Astrocyte (in vitro differentiated cells and primary cell): ENCODE measurements at places on chromosomes 5 and 9. TPM values are rescaled to one million over a fixed set of nuclear protein-coding genes. Genes with fewer than 3 reads are reported as not detected.

GRCh38 chr9:93509084-93509483 is 55.7 kb upstream of the FAM120AOS start:
- H3K4me1 ChIP-seq, result no peaks in the 10 kb centered on the region
- no peak overlapping the region for H3K4me3 ChIP-seq
- no peaks in the 10 kb centered on the region for H3K36me3 ChIP-seq
- DNase-seq, result no peak

DNA sequence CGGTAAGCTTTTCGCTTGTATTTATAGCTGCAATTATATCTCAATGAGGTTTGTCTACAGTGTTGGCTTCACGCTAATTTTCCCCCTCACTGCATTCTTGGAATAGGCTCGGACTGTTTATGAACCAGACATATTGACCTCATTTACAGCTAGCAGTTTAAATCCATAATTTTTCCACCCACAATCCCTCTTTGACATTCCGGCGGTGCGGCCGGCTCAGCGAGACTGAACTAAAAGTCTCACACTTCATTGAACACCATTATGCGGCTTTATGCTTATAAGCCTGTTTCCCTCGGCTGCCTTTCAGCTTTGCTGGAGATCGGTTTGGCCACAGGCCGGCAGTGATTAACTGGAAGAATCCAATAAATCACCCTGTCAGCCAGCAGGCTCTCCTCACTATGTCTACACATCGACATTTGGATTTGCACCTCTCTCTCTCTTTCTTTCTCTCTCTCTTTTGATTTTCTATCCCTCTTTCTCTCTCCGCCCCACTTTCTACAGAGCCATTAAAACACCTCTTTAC is 315.0 kb upstream of the TLE4 start:
- peak overlapping the region; percentile 60 for H3K4me3 ChIP-seq
- no peaks in the 10 kb centered on the region for H3K36me3 ChIP-seq
- H3K4me1 ChIP-seq, result peaks cover 19% of the 10 kb centered on the region
- DNase-seq, result peak; percentile 99

DNA sequence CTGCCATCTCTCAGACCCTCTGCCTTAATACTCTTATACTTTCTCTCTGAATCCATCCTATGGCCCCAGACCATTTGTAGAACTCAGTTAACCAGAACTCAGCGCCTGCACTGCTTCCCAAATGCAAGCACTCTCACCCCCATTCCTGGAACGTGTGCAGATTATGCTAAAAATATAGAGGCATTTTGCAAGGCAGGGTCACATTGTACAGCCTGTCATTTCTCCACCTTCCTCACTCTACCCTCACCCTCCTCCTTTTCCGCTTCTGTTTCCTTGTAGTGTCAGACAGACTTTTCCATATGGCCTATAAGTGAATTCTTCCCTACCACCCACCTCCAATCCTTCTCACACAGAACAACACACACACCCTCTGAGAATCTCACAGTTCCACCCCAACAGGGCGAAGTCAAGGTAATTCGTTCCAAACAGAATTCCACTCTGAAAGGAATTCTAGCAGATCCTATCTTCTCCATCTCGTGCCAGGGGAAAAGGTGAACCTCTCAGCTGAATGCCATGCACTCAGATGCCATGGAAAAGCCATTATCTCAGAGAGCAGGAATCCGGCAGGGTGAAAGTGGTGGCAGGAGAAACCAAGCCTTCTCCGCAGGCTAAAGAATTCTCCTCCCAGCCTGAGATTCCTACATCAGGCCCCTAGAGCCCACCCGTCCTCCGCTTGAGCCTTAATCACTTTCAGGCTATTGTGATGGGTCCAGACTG is 25.3 kb downstream of the GGTA1 start:
- H3K27me3 ChIP-seq, result peaks cover 63% of the 10 kb centered on the region
- no peaks in the 10 kb centered on the region for H3K4me1 ChIP-seq
- no peak overlapping the region for H3K4me3 ChIP-seq
- DNase-seq, result no peak
- H3K27ac ChIP-seq, result no peak overlapping the region
- H3K36me3 ChIP-seq, result no peaks in the 10 kb centered on the region

- no peak overlapping the region for H3K27ac ChIP-seq
- no peak overlapping the region for H3K4me3 ChIP-seq
- no peaks in the 10 kb centered on the region for H3K36me3 ChIP-seq
These were observed 266.4 kb upstream of the FBXL7 start for GRCh38 chr5:15233566-15233965.

GRCh38 chr5:166493040-166493439 is 1798.4 kb upstream of the WWC1 start:
- no peak overlapping the region for H3K4me3 ChIP-seq
- H3K27ac ChIP-seq, result no peak overlapping the region
- no peaks in the 10 kb centered on the region for H3K4me1 ChIP-seq
- no peaks in the 10 kb centered on the region for H3K36me3 ChIP-seq

DNA sequence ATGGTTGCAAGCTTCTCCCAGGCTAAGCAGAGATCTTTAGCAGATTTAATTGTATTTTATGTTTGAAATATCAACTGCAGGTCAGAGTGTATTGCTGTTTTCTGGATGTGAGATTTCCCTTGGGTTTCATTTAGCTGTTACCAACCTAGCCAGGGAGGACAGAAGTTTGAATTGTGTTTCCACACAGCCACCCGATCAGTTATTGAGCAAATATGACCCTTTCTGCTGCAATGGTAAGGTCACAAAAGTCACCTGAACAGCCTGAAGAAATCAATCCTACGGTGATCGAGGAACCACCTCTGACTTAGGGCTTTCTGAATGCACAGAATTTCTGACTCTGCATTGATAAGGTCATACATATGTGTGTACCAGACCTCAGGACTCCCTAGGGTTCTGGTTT is 419.9 kb downstream of the MAN2A1 start:
- H3K4me1 ChIP-seq, result no peaks in the 10 kb centered on the region
- H3K4me3 ChIP-seq, result no peak overlapping the region
- H3K27ac ChIP-seq, result no peak overlapping the region
- no peaks in the 10 kb centered on the region for H3K36me3 ChIP-seq
- no peak for DNase-seq

- peaks cover 4% of the 10 kb centered on the region for H3K4me1 ChIP-seq
- no peak overlapping the region for H3K27ac ChIP-seq
- no peak for DNase-seq
These were observed 3.7 kb upstream of the DNAJC25 start for GRCh38 chr9:111627260-111627963.

- no peak overlapping the region for H3K4me3 ChIP-seq
- H3K36me3 ChIP-seq, result no peaks in the 10 kb centered on the region
- no peaks in the 10 kb centered on the region for H3K27me3 ChIP-seq
- no peak overlapping the region for H3K27ac ChIP-seq
These were observed 3.3 kb downstream of the NACC2 start for GRCh38 chr9:136091582-136092352.

DNA sequence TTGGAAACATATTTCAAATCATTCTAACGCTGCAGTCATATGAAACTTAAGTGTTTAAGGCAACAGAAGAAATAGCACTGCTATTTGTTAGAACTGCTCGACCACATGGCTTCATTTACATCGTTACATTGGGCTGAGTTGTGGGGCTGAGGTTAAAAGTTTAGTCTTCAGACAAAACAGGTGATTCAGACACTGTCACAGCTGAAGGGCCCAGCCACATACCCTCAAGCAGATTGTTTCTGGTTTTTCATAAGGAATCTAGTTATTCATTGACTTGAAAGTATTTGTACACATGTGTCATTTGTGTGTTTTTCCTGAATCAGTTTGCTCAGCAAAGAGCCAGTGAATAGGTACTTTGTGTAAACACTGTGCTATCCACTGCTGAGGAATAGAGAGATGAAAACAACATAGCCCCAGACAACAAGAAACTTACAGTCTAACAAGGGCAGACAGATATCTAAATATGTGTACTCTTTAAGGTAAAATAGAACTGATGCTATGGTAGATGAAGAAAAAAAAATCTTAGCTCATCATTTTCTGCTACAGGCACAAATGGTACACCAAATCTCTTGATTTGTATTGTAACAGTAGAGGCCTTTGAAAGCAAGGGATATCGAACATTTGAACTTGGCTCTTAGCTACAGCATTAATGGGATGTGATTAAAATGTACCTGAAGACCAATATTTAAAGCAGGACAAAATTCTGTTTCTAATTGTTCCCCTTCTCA is 357.6 kb upstream of the RPS23 start:
- peak; percentile 99 for DNase-seq
- H3K27ac ChIP-seq, result peak overlapping the region; percentile 74
- H3K4me1 ChIP-seq, result peaks cover 19% of the 10 kb centered on the region
- no peaks in the 10 kb centered on the region for H3K27me3 ChIP-seq
- no peak overlapping the region for H3K4me3 ChIP-seq

DNA sequence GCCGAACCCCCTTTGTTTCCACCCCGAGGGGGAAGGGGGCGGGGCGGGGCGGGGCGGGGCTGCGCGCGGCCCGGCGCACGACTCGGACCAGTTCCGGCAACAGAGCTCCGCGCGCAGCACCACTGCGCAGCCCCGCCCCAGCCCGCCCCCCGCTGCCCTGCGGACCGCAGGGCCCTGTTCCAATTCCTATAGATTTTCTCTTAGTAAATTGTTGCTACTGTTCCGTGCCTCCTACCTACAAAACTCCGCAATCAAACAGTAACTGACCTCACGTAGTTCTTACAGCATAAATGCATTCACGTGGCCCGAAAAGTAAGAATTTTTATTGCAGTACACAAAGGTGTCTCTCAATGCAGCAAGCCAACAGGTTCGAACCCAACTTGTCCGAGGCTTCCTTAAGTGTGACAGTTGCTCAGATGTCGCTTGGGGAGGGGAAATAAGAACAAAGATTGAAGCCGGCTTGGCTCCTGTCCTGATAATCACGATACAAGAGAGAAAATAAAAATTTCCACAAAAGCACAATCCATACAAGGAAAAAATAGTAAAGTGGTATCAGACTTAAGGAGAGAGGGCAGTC is 1.2 kb upstream of the RNF38 start:
- peak overlapping the region; percentile 84 for H3K4me3 ChIP-seq
- DNase-seq, result peak; percentile 42
- no peaks in the 10 kb centered on the region for H3K27me3 ChIP-seq
- no peaks in the 10 kb centered on the region for H3K36me3 ChIP-seq
- H3K4me1 ChIP-seq, result peaks cover 16% of the 10 kb centered on the region
- H3K27ac ChIP-seq, result peak overlapping the region; percentile 83

- no peaks in the 10 kb centered on the region for H3K27me3 ChIP-seq
- peaks cover 13% of the 10 kb centered on the region for H3K4me1 ChIP-seq
- no peak for DNase-seq
- peaks cover 10% of the 10 kb centered on the region for H3K36me3 ChIP-seq
These were observed 119.7 kb downstream of the INSYN2B start for GRCh38 chr5:169860585-169860984.

- H3K4me3 ChIP-seq, result no peak overlapping the region
- no peaks in the 10 kb centered on the region for H3K27me3 ChIP-seq
- no peaks in the 10 kb centered on the region for H3K36me3 ChIP-seq
- H3K4me1 ChIP-seq, result peaks cover 11% of the 10 kb centered on the region
These were observed 21.9 kb upstream of the TXN start for GRCh38 chr9:110278080-110278707.

- no peak overlapping the region for H3K27ac ChIP-seq
- H3K4me1 ChIP-seq, result no peaks in the 10 kb centered on the region
- peaks cover 46% of the 10 kb centered on the region for H3K36me3 ChIP-seq
- H3K4me3 ChIP-seq, result no peak overlapping the region
- no peaks in the 10 kb centered on the region for H3K27me3 ChIP-seq
These were observed 41.5 kb downstream of the SECISBP2 start for GRCh38 chr9:89359751-89360261.

- no peak overlapping the region for H3K4me3 ChIP-seq
- H3K4me1 ChIP-seq, result no peaks in the 10 kb centered on the region
- no peak overlapping the region for H3K27ac ChIP-seq
- peak; percentile 31 for DNase-seq
- H3K36me3 ChIP-seq, result no peaks in the 10 kb centered on the region
These were observed 88.3 kb downstream of the RAPGEF1 start for GRCh38 chr9:131651599-131651998.

DNA sequence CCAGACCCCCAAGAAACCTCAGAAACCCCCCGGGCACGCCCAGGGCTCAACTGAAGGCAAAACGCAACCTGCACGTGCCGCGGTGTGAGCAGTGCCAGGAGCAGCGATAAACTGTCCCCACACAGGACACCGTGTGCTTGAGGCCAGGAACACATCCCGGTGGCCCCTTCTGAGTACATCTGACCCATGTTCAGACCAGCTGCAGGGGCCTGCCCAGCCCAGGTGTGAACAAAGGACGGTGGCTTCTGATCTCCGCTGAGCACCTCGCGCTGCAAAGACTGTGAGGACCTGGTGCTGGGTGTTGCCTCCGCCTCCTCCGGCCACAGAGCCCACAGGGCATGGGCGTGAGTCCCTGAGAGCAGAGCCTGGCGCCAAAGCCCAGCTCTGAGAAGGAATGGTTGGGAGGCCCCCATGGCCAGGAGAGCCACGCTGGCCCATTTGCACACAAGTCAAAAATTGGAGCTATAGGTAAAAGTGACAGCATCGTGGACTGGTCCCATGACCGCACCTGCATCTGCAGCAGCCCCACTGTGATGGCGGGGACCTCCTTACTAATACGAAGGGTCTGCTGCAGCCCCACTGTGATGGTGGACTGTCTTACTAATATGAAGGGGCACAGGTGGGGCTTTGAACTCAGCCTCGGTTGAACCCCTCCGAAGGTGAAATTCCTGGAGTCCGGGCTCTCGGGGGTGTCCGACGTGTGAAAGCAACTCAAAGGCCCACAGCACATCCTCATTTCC is 31.5 kb downstream of the NDUFS6 start:
- H3K4me1 ChIP-seq, result no peaks in the 10 kb centered on the region
- no peak overlapping the region for H3K27ac ChIP-seq
- DNase-seq, result no peak

DNA sequence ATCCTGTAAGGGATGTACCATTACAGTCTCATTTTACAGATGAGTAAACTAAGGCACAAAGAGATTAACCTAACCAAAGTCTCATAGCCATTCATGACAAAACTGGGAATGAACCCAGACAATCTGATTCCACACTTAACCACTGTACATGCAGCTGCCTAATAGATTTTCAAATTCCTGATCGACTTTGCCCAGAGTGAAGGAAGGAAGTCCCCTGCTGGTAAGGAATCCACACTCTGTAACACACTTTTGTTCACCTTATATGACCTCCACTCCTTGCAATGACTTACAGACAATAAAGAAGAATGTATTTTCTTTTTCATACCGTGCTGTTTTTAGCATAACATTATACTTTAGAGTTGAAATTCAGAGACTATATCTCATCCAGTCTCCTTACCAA is 31.3 kb upstream of the PLPP6 start:
- H3K27me3 ChIP-seq, result no peaks in the 10 kb centered on the region
- no peaks in the 10 kb centered on the region for H3K4me1 ChIP-seq
- no peaks in the 10 kb centered on the region for H3K36me3 ChIP-seq
- H3K27ac ChIP-seq, result no peak overlapping the region

GRCh38 chr5:122458278-122458872 is 146.3 kb downstream of the SNCAIP start:
- H3K4me1 ChIP-seq, result no peaks in the 10 kb centered on the region
- no peaks in the 10 kb centered on the region for H3K36me3 ChIP-seq

The ANXA6 gene
- total RNA-seq, result 320 and 349 TPM in 2 replicates

The PCDHAC1 gene
- 5.7 and 5.9 TPM in 2 replicates for total RNA-seq

The GTF2H2C gene
- total RNA-seq, result 39.3 and 39.4 TPM in 2 replicates

The SOX30 gene
- 0.14 and 0.19 TPM in 2 replicates for total RNA-seq

The GPR151 gene
- total RNA-seq, result not detected in 2 replicates

The ANKRD20A1 gene
- total RNA-seq, result 0.89 and 1.2 TPM in 2 replicates

The BARHL1 gene
- total RNA-seq, result not detected in 2 replicates

The MYMK gene
- total RNA-seq, result not detected in 2 replicates
